ENCODE measurements at places on chromosomes 7 and 10. TPM values are rescaled to one million over a fixed set of nuclear protein-coding genes. Genes with fewer than 3 reads are reported as not detected.
A peak's percentile ranks its signal among the peaks of the same experiment; 100 is the strongest.

The ASCC1 gene
- total RNA-seq, result 23.8 TPM

The TMEM184A gene
- total RNA-seq, result 0.64 TPM

The CFAP70 gene
- 0.39 TPM for total RNA-seq

The GNGT1 gene
- total RNA-seq, result not detected

The KIAA1217 gene
- total RNA-seq, result 27.3 TPM

The MBLAC1 gene
- 2.3 TPM for total RNA-seq

The NPC1L1 gene
- not detected for total RNA-seq

The HOXA3 gene
- 6.1 TPM for total RNA-seq

The DMBT1 gene
- 0.12 TPM for total RNA-seq

The ZNF365 gene
- total RNA-seq, result 0.58 TPM

The SPDYE5 gene
- total RNA-seq, result not detected

GRCh38 chr7:35477609-35478008 is 217.3 kb downstream of the HERPUD2 start:
- no peak for DNase-seq

- DNase-seq, result no peak
Observed at GRCh38 chr7:82319674-82320118, 123.9 kb downstream of the CACNA2D1 start.

GRCh38 chr10:49398000-49398861 is 2.3 kb upstream of the DRGX start:
- DNase-seq, result no peak

GRCh38 chr7:67343572-67343971 is 346.9 kb downstream of the TYW1 start:
- DNase-seq, result no peak

- no peak for DNase-seq
Observed at GRCh38 chr7:77806425-77806824, 7.9 kb downstream of the PHTF2 start.

GRCh38 chr7:150408393-150409299 is 29.5 kb downstream of the ZNF775 start:
- DNase-seq, result no peak

- DNase-seq, result no peak
Observed at GRCh38 chr7:16115374-16115773, 306.0 kb downstream of the CRPPA start.

GRCh38 chr10:24920907-24921881 is 31.2 kb downstream of the PRTFDC1 start:
- peak; percentile 85 for DNase-seq

- no peak for DNase-seq
Observed at GRCh38 chr7:78151229-78151628, 352.7 kb downstream of the PHTF2 start.

- DNase-seq, result no peak
Observed at GRCh38 chr10:30705625-30706149, 76.1 kb upstream of the LYZL2 start.

- DNase-seq, result no peak
Observed at GRCh38 chr7:1501487-1502270, 2.5 kb downstream of the INTS1 start.

DNA sequence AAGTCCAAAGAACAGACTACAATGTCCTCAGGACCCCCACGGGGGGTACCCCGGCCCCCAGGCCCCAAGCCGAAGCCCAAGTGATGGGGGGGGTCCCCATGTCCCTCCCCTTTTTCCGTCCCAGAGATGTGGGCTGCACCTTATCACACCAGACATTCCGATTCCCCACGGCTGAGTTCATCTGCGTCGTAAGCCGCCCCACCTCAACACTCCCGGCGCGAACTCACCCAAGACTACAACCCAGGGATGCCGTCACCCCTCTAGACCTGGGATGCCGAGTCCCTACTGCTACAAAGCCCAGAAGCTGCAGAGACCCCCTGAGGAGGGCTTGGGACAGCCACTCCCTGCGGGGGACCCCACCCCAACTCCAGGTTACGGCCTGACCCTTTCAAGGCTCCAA is 14.5 kb downstream of the PDGFA start:
- DNase-seq, result no peak

- no peak for DNase-seq
Observed at GRCh38 chr10:113420057-113420732, 132.7 kb upstream of the HABP2 start.

- no peak for DNase-seq
Observed at GRCh38 chr10:98610836-98611235, 164.1 kb upstream of the HPS1 start.

- no peak for DNase-seq
Observed at GRCh38 chr10:53233749-53234148, 461.2 kb upstream of the MBL2 start.

DNA sequence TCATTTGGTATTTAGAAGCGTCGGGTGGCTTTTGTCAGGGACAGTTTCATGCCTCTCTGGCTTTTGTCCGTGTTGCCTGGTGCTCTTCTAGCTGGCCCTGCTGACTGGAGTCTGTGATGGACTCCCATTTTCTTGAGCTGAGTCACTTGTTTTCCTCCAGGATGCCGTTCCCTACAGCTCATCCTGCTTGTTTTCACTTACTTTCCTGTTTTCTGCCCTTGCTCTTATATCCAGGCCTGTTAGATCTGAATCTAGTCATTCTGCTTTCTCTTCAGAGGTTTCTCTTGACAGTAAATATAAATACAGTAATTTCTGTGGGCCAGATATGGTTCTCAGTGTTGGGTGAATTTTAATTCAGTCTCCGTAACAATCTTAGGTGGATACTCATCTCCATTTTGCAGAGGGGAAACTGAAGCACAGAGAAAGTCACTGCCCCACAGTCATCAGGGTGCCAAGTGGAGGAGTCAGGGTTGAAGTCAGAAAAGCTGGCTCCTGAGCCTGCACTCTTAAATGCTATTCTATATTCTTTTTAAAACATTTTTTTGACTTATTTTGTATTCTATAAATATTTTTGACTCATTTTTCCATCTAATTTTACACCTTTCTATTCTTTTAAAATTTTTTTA is 85.4 kb downstream of the CCNY start:
- DNase-seq, result peak; percentile 65

GRCh38 chr7:55191926-55192692 is 173.0 kb upstream of the LANCL2 start:
- DNase-seq, result no peak

DNA sequence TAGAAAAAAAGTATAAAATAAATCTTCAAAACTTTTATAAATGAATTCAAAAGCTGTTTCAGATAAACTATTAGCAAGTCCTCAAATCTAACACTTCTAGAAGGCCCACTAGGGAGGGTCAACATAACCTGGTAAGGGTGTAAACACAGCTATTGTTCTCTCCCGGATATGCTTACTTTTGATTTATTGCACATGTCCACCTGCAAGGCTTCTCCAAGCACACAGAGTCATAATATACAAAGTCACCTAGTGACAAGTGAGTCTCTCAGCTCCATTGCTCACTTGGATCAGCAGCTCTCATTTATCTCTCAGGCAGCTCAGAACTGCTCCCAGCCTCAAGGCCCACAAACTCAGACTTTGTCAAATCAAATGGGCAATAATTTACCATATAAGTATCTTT is 44.0 kb upstream of the COL1A2 start:
- no peak for DNase-seq

GRCh38 chr7:80197627-80198026 is 63.0 kb downstream of the GNAI1 start:
- no peak for DNase-seq

GRCh38 chr10:50614444-50615137 is 9.2 kb downstream of the SGMS1 start:
- no peak for DNase-seq

- DNase-seq, result no peak
Observed at GRCh38 chr7:22318376-22318775, 38.6 kb downstream of the RAPGEF5 start.

DNA sequence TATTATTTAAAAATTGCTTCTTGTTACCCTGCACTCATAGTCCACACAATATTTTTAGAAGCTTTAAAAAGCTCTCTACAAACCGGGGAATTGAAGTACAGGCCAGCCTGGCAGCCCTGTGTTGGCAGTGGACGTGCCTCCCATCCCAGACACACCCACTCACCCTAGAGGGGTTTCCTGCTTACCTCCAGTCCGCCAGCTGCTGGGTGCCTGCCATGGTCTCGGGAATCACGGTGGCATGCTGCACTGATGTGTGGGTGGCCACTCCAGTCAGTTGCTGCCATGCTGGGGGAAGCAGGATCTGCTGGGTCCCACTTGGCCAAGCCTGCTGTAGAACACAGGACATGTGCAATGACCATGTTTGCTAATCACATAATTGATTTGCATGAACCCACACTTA is 80.4 kb downstream of the CLEC2L start:
- DNase-seq, result no peak

- DNase-seq, result no peak
Observed at GRCh38 chr7:101929256-101929655, 111.8 kb downstream of the CUX1 start.

- no peak for DNase-seq
Observed at GRCh38 chr10:109215291-109216075, 707.8 kb downstream of the XPNPEP1 start.

DNA sequence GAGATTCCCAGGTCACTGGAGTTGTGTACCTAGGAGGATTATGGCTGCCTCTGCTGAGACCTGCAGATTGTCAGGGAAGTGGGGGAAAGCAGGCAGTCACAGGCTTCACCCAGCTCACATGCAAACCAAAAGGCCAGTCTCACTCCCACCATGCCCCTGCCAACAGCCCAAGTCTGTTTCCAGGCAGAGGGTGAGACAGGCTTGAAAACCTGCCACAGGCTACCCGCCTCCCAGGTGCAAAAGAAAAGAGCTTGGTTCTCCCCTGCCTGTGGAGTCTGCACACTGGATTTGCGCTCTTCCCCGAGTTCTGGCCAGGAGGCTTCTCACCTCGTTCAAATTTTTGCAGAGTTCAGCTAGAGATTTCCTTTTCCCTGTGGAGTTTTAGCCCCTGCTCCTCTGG is 119.5 kb downstream of the RUNDC3B start:
- DNase-seq, result no peak

GRCh38 chr7:134886353-134887057 is 99.8 kb upstream of the AGBL3 start:
- DNase-seq, result no peak

All from glomerular endothelial cell (primary cell).